ENCODE measurements at places on chromosomes 16 and 17.

- no peak for DNase-seq
Observed at GRCh38 chr16:76614269-76614668, 337.1 kb downstream of the CNTNAP4 start.

DNA sequence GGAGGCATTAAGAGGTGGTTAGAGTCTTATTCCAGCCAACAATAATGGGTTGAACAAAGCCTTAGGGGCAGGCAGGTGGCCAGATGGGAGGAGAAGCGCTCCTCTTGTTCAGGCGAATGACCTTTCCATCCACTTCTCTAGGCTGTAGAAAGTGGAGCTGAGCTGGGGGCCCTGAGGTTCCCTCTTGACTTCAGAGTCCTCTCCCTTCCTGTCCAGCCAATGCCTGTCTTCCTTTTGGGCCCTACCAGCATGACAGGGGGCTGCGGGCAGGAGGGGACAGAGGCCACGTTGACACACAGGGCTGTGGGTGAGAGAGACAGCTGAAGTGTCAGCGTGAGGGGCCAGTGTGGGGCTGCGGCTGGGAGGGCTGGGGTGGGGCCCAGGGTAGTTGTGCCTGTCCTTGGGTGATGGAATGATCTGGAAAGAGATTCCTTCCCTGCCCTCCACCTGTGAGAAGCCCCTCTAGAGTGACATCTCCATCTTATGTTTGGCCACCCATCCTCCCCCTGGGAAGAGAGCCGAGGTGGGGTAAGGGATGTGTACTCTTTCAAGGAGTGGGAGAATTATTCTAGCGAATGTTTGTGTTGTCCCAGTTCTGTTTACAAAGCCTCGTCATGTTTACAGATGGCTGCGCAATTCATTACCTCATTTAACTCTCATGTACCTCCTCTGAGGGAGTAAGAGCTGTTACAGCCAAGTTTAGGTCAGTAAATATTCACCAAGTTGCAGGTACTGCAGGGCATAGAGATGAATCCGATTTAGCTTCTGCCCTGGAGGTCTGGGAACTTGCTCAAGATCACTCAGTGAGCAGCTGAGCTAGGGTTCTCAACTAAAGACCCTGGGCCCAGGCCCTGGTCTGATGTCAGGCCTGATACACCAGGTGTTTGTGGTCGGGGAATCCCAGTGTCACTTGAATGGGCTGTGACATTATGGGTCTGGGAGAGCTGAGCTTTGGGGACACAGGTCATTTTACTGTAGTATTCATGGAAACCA lies 3.3 kb downstream of the ERBB2 start:
- no peak for DNase-seq

DNA sequence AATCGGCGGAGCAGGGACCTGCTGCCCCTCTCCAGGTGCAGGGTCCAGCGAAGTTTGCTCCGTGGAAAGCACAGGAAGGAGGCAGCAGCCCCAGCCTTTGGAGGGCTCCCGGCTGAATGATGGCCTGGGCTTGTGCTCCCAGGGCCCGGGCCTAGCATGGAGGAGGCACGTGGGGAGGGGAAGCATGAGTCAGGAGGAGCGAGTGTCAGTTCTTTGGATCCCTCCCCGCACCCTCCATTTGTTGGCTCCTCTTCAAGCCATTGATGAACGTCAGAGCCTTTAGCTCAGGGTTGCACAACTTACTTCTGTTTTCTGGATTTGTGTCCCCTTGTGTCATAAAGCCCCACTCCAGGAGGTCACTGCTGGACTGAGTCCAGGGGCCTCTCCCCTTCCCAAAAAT lies 25.8 kb downstream of the TTYH2 start:
- no peak for DNase-seq

DNA sequence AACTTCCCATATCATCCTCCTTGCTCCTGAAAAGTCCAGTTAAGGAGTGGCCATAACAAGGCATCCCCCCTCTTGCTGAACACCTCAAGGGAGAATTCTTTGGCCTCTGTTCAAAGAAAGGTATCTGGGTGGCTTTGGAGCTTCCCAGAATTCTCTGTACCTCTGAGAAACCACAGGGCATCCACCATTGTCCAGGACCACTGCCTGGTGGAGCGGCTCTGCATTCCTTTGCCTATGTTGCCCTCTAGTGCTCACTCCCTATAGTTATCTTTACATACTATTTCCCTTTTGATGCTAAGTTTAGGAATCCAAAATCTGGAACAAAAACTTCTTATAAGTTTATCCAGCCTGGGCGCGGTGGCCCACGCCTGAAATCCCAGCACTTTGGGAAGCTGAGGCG lies 30.3 kb downstream of the CHD9NB start:
- no peak for DNase-seq

- DNase-seq, result no peak
Observed at GRCh38 chr16:3951861-3952736, 71.6 kb upstream of the CREBBP start.

DNA sequence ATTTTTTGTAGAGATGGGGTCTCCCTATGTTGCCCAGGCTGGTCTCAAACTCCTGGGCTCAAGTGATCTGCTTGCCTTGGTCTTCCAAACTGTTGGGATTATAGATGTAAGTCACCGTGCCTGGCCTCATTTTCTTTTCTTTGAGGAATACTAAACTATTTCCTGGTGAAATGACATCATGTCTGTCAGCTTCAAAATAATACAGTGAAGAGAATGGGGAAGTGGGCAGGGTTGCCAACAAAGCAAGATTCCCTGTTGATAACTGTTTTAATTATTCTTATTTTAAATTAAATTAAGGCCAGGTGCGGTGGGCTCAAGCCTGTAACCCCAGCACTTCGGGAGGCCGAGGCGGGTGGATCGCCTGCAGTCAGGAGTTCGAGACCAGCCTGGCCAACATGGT lies 21.1 kb downstream of the PIPOX start:
- no peak for DNase-seq

- no peak for DNase-seq
Observed at GRCh38 chr16:70611224-70611598, 35.1 kb upstream of the IL34 start.

Measured in activated CD4-positive, CD25-positive, alpha-beta regulatory T cell (primary cell).